ENCODE measurements at places on chromosomes 12 and 14. TPM values are rescaled to one million over a fixed set of nuclear protein-coding genes. Genes with fewer than 3 reads are reported as not detected.

GRCh38 chr12:128840862-128841468, 12.3 kb upstream of the GLT1D1 start:
- no peak for DNase-seq

DNA sequence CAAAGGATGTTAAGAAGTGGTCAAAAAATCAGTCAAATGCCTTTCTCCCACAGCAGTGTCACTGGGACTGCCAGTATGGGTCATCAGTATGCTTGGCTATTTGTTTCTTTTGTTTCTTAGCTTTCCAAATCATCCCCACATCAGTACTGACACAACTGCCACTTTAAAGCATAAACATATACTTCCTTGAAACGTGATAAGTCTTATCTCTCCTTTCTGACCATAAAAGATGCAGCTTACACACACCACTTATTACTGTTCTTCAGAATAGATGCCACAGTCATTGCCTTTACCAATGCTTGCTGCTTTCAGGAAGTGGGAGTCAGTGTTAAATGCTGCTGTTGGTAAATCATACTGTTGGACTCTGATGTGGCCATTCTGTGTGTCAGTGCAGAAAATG, 18.6 kb upstream of the GARIN2 start:
- no peak for DNase-seq

GRCh38 chr14:54395716-54396115, 1.1 kb upstream of the CDKN3 start:
- no peak for DNase-seq

DNA sequence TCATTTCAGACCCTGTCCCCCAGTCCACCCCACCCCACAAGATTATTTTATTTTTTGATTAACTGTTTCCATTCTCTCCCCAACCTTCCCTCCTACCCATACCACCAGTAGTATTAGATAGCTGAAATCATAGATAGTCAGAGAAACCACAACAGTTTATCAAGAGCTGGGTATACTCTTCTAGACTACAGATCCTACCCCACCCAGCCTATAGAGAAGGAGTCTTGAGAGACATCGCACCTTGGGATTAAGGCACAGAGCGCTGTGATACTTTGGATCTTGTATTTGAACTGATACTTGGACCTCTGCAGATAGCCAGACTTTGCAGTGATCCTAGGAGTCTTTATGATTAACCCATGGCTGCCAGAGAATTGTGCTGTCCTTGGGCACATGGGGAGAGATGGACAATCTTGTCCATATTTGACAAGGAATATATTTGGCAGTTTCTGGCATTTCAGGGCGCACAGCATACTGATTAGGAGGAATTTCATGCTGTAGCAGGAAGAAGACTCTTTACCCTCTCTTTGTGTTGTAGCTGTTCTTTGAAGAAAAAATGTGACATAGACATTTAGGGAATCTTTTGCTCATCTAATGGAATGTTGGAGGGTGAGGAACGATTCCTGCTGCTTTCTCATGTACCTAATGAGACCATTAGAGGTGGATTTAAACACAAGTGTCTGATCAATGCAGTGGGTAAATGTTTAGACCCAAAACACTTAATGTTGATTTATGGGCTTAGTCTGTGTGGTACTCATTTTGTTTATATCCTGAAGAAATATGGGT, 982 bp downstream of the RBMS2 start:
- DNase-seq: no peak

DNA sequence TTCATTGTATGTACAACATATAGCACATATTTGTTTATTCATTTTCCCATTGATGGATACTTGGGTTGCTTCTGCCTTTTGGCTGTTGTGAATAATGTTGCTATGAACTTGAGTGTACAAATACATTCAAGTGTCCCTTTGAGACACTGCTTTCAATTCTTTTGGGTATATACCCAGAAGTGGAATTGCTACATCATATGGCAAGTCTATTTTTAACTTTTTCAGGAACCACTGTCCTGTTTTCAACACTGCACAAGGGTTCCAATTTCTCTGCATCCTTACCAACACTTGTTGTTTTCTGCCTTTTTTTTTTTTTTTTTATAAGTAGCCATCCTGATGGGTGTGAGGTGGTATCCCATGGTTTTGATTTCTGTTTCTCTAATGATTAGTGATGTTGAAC, 15.9 kb downstream of the RBMS2 start:
- DNase-seq: no peak

GRCh38 chr14:70189456-70190077, 816 bp upstream of the SLC8A3 start:
- no peak for DNase-seq

DNA sequence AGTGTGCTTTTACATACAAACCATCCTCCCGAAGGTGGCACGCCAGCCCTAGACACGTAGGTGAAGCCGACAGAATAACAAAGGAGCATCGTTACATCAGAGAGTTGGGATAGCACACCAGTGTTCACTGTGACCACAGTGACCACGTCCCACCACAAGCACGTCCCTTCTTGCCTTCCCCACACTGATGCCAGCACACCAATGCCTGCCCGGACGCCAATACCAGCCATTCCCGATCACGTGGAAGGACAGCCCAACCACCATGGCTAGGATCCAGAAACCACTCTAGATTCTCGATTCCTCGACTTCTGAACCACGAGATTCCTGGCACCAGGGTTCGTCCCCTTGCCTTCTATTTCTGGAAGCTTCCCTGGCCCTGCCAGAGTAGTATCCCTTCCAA, 48.0 kb upstream of the GPR68 start:
- DNase-seq: no peak

GRCh38 chr12:65015850-65016249, 105.3 kb downstream of the WIF1 start:
- no peak for DNase-seq

- DNase-seq: no peak
Measured at GRCh38 chr14:63833728-63834127, 19.1 kb upstream of the SYNE2 start.

GRCh38 chr14:24613241-24613640, 3.8 kb upstream of the GZMH start:
- no peak for DNase-seq

- no peak for DNase-seq
Measured at GRCh38 chr12:13030541-13031291, 13.5 kb upstream of the FAM234B start.

- no peak for DNase-seq
Measured at GRCh38 chr14:39740454-39740853, 308.2 kb upstream of the FBXO33 start.

GRCh38 chr14:101891471-101891870, 72.9 kb upstream of the DYNC1H1 start:
- DNase-seq: no peak

DNA sequence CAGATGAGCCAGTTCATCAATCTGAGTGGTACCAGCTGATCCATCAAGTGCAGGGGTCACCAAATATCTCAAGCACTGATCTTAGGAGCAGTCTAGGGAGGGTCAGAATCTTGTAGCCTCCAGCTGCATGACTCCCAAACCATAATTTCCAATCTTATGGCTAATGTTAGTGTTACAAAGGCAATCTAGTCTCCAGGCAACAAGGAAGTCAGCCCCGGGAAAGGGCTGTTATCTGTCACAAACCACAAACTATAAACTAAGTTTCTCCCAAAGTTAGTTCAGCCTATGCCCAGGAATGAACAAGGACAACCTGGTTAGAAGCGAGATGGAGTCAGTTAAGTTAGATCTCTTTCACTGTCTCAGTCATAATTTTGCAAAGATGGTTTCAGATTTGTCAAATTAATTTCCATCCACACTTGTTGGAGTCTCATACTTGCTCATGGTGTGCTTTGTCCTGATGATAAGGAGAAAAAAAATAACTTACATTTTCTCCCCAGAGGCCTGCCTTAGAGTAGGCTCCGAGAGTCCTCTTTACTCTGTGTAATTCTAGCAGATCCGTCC, 3.9 kb upstream of the ABHD4 start:
- DNase-seq: no peak

GRCh38 chr14:91470216-91470615, 39.9 kb downstream of the PPP4R3A start:
- no peak for DNase-seq

GRCh38 chr12:53058674-53059433, 9.0 kb downstream of the TNS2 start:
- DNase-seq: no peak

GRCh38 chr14:100474196-100474595, 113.0 kb downstream of the BEGAIN start:
- DNase-seq: no peak

The ANGEL1 gene
- 24.5 TPM for polyA plus RNA-seq

DNA sequence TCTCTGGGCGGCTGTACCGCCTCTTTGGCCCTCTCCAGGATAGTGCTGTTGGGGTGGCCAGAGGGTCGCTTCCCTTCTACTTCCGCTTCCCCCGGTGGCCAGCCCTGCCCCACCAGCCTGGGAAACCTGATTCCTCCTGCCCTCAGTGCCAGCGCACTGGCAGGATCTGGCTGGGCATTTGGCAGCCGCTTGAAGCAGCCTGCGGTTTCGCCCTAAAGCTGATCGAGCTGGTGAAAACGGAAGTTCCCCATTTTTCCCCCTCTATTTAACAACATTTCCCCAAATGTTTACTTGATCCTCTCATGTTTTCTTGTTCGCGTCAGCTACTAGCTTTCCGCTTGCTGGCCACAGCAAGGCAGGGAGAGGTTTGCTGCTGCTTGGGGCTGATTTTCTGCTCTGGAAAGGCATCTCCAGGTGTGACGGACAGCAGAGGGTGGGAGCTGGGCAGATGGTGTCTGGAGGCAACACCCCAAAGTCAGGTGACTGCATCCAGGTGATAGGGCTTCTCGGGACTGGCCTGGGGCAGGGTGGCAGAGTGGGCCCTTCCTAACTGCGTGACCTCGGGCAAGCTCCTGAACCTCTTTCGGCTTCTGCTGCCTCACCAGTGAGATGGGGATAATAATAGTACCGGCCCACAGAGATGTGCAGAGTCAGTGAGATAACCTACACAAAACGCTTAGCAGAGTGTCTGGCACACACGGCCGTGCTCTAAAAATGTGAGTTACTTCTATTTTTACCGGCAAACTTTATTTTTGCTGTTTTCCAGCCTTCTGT, 53.1 kb downstream of the TSPAN9 start:
- DNase-seq: no peak

DNA sequence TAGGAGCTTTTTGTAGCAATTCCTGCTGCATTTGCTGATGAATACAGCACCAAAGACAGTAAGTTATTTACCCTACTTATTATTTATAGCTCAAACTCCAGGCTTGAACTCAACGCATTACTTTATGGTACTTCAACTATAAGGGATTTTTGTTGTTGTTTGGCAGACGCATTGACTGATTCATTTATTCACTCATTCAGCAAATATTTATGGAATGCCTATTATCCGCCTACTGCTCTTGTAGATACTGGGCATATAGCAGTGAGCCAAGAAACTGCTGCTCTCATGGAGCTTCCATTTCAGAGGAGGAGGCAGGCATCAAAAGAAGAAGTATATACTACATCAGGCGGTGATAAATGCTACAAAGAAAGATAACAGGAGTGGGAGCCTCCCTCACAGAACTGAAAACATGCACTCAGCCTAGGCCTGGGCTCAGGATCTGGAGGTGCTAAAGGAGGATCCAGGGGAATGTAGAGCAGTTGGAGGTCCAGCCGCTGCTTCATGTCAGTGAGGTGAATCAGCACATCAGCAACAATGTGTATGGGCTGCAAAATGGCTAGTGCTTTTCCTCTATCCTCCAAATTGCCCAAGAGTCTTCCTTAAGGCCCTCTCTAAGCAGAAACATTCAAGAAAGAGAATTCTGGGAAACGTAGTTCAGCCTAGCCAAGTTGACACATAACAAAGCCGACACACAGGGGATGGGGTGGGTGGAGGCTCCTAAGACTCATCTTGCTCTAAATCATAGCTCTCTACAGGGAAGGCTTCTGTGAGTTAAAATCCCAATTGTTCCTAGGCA, 157.5 kb downstream of the NRXN3 start:
- no peak for DNase-seq

The PLD4 gene
- polyA plus RNA-seq: 2.2 TPM

The OAS1 gene
- 14.2 TPM for polyA plus RNA-seq

DNA sequence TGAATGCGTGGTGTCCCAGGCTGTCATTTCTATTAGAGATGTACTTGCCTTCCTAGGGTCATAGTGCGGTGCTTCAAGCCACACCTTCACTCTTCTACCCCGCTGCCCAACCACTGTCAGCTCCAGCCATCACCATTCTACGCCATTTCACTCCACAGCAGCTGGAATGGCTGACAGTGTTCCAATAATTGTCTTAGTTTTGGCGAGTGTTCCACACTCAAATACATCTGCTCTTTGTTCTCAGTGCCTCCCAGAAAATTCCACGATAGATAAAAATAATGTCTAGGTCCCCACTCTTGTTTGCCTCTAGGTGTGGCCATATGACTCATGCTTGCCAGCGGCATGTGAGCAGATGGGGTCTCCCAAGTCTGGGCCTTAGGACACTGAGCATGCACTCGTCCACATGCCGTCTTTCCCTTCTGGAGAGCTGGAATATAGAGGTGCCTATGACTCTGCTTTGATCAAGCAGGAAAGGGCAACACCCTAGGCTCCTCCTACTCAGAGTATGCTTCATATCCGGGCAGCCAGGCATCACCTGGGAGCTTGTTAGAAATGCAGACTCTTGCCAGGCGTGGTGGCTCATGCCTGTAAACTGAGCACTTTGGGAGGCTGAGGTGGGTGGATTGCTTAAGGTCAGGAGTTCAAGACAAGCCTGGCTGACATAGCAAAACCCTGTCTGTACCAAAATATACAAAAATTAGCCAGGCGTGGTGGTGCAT, 163.0 kb downstream of the BRMS1L start:
- no peak for DNase-seq

- no peak for DNase-seq
Measured at GRCh38 chr12:128450810-128451209, 183.8 kb downstream of the TMEM132C start.

DNA sequence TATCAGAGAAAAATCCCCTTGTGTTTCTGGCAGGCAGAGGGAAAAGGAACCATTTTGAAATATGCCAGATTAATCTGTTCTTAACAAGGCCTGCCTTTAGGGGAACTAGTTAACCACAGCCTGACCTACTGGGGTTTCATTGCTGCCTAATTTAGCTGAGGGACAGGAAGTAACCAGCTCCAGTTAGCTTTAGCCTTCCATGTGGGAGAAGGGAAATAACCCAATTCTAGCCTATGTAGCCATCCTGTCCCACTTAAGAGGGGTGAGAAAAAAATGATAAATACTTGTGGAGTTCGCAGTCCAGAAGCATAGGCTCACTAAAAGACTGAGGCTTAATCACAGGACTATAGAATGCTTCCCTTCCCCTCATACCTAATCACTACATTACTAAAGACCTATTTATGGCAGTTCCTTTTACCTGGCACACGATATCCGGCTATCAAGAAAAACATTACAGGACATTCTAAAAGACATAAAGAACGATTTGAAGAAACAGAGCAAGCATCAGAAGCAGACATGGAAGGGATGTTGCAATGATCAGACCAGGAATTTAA, 22.8 kb downstream of the COX8C start:
- no peak for DNase-seq

DNA sequence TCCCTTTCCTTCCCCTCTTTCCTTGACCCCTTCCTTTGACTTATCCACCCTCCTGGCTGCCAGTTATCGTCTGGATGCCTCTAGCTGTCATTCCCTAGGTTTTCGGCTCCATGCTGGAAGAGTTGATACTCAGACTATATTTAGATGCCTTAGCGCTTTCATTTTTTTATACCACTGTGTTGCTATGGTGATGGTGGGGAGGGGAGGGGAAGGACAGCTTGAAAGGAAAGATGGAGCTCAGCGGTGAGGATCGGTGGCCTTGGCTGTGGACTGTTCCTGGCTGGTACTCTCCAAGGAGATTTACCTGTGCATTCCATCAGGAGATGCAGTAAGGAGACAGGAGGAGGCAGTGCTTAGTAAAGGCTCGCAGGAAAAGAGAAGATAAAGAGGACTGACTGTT, 108.7 kb downstream of the SLC8A3 start:
- DNase-seq: no peak
